ENCODE measurements at places on chromosomes 3 and 15.

GRCh38 chr3:116939091-116939490 is 229.5 kb downstream of the TUSC7 start:
- no peak for DNase-seq

GRCh38 chr3:63034101-63034500 is 158.9 kb upstream of the CADPS start:
- no peak for DNase-seq

GRCh38 chr15:35674873-35675781 is 129.2 kb upstream of the DPH6 start:
- no peak for DNase-seq

GRCh38 chr3:15116032-15116669 is 17.2 kb upstream of the RBSN start:
- DNase-seq, result no peak

GRCh38 chr3:111541391-111541790 is 606 bp upstream of the CD96 start:
- no peak for DNase-seq

GRCh38 chr3:43113671-43114070 is 7.8 kb upstream of the POMGNT2 start:
- no peak for DNase-seq

DNA sequence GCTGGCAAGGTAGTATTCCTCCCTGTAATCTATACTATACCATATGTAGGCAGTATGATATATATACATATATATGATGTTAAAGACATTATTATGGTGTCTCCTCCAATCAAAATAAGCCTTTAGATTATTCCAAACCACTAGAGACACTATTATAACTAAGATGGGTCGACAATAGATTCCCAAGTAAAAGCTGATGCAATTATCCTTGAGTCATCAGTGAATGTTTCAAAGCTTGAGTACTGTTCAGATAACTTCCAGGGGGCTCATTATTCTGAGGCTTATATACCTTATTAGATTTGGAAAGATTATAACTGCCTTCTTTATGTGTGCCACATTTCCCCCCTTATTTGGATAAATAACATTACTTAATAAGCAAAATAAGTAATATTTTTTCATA is 11.9 kb upstream of the C3orf38 start:
- no peak for DNase-seq

- no peak for DNase-seq
Observed at GRCh38 chr15:57554063-57554811, 37.5 kb upstream of the MYZAP start.

DNA sequence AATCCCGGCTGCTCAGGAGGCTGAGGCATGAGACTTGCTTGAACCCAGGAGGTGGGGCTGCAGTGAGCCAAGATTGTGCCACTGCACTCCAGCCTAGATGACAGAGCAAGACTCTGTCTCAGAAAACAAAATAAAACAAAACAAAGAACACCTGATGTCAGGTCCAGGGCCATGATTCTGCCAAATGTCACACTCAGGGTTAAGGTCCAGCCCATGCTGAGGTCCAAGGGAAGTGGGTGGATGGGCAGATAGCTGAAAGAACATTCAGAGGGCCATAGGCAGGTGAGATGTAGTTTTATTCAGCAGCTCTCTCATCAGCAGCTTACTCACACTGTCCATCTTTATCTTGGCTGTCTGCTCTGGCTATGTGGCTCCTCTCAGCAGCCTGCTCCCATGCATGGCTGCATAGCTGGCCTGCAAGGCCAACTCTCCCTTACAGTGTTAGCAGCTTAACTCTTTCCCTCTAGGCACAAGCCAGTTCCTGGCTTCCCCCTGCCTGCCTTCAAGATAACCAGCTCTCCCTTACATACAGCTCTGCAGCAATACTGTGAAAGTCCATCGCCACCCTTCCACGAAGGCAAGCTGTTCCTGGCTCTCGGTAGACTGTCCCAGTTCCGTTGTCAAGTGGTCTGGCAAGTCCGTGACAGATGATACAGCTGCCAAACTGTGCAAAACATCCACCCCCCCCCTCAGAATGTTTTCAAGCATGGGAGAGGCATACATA is 62.4 kb upstream of the SIAH2 start:
- DNase-seq, result no peak

DNA sequence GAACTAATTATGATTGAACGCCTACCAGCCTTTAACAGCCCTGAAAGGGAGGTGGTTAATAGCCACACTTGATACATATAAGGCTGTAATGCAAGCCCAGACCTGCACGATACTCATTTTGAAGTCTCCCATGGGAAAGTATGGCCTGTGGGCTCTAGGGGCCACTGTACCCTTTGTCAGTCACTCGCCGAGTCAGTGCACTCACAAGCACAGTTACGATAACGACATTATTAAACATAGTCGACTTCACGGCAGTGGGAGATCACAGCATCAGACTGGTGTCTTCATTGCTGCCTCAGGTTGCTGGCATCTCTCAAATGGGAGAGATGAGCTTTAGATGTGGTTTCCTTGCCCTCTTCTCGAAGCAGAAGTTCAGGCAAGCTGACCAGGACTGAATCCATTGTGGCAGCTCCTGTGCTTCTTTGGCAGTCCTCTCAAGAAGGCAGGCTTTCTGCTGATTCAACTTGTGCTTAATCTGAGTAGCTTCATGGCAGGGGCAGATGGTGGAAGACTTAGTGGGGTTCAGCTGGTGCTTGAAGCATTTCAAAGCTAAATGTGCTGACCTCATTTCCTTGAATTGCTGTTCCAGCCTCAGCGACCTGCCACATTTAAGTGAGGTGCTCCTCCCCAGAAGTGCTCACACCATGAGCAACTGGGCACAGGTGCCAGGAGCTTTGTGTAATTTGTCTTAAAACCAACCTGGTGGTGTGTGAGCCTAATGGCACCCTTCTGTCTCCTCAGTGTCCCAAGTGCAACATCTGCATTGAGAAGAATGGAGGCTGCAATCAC is 15.8 kb upstream of the P4HTM start:
- no peak for DNase-seq

DNA sequence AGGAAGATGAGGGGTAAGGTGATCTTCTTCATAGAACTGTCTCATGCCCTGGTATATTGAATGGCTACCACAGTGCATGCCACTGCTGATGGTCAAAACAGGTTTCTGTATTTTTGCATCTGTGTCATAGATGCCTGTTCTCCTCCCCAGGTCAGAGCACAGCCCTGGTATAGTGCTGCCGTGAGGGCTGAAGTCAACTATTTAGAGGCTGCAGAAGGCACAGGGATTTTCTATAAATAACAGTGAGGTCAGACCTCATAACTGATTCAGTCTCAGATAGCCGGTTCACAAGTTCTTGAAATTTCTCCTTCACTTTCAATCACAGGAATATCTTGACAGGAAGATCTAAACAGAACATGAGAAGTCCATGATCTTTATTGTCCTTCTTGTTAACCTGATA is 99.2 kb upstream of the NUDT16 start:
- DNase-seq, result no peak

- DNase-seq, result no peak
Observed at GRCh38 chr15:39034816-39035215, 470.2 kb upstream of the RASGRP1 start.

- no peak for DNase-seq
Observed at GRCh38 chr3:76685858-76686257, 354.0 kb upstream of the ROBO2 start.

GRCh38 chr3:123528130-123528529 is 56.7 kb downstream of the HACD2 start:
- no peak for DNase-seq

DNA sequence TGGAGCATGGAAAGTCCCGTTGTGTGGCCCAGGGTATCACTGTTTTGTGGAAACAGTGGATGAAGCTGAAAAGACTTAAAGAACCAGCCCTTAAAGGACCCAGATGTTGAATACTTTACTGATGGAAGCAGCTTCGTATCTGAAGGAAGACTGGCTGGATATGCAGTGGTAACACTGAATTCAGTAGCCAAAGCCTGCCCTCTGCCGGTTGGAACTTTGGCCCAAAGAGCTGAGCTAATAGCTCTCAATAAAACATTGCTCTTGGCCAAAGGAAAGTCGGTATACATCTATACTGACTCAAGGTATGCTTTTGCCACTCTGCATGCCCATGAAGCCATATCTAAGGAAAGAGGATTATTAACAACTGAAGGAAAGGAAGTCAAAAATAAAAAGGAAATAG is 885.4 kb downstream of the PDCD6IP start:
- DNase-seq, result no peak

DNA sequence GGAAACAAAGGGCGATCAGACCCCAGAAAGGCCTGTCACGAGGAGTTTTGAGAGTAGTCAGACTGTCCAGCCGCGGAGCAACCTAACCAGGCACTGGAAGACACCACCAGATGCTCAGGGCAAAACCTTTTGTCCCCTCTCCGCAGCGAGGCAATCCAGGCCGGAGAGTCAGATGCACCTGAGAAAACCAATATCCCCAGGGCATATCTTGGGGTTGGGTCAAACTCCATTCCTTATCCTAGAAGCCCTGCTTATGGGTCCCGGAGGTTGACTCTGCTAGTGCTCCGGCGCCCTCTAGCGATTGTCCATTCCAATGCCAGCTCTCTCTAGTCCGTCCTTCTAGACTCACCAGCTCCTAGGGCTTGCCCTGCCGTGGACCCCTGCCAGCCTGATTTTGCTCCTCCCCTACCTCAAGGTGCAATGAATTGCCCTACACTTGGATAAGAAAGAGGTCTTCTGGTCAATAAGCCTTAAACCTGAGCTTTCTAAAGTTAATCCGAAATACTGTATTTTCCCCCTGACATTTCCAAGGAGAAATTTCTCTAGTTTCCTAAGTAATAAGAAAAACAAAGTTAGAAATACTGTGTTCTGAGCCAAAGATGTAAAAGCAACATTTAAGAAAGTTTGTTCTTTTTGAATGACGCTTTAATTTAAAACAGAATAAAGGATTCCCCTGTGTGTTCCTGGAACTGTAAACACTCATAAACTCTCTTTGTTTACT is 5.5 kb downstream of the CPNE4 start:
- DNase-seq, result no peak

DNA sequence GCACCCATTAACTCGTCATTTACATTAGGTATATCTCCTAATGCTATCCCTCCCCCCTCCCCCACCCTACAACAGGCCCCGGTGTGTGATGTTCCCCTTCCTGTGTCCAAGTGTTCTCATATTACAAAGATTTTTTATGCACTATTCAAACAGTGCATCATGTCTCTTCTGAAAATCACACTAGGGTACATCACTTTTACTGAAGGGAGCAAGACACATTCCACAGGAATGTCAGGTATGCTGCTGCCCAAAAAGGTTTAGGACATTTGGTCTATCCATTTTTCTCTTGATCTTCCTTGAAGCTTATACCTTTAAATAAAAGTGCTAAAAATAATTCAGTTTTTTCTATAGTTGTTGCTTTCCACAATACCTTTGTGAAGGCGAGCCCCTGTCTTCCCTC is 9.2 kb upstream of the EPHA3 start:
- no peak for DNase-seq

DNA sequence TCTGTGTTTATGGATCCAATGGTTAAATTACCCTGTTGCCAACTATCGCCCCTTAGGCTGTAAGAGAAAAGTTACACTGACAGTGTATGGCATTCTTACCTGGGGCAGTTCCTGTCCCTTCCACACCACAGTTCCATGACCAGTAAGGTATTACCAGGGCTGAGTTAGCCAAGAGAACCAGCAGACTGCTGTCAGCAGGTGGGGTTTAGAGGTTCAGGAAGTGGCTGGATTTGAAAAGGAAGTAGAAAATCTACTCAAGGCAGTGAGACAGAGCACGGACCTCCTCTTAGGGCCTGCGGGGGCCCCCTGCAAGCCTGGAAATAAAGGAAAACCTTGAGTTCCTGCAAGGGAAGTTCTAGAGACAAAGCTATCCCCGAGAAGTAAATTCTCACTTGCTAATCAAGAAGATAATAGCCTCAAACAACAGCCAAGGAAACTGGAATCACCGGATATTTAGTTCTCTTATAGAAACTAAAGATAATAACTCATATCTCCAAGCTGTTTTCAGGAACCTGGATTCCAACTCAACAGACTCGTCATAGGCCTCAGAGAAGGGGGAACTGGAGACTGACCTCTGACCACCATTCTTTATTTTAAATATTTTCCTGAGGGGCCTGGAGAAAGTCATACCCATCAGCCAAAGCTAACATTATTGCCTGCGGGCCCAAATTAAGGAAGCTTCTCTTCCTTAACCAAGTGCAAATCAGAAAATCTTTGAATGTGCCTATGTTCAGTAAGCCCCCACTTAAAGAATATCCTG is 161.7 kb downstream of the ANXA2 start:
- no peak for DNase-seq

- no peak for DNase-seq
Observed at GRCh38 chr3:69294014-69294766, 91.7 kb downstream of the FRMD4B start.

- no peak for DNase-seq
Observed at GRCh38 chr3:59001675-59002074, 48.1 kb downstream of the CFAP20DC start.

GRCh38 chr3:9898467-9899241 is 4.0 kb upstream of the IL17RE start:
- no peak for DNase-seq

DNA sequence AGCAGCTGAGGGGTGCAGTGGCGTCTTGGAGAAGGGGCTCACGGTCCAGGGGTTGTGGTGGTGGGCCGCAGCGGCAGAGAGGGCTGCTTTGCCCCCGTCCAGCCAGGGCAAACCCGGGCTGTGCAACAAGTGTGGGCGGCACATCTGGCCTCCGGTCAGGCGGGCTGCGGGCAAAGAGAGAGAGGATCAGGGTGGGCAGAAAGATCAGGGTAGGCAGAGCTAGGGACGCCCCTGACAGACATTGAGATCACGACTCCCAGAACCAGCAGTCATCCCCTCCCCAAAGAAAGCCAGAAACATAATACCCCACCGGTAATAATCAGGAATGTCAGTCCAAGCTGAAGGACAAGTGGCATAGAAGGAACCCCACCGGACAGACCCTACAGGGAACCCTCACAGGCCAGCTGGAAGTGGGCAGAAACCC is 6.8 kb downstream of the GATA2 start:
- no peak for DNase-seq

GRCh38 chr3:187360596-187360995 is 7.6 kb upstream of the RTP4 start:
- DNase-seq, result no peak

DNA sequence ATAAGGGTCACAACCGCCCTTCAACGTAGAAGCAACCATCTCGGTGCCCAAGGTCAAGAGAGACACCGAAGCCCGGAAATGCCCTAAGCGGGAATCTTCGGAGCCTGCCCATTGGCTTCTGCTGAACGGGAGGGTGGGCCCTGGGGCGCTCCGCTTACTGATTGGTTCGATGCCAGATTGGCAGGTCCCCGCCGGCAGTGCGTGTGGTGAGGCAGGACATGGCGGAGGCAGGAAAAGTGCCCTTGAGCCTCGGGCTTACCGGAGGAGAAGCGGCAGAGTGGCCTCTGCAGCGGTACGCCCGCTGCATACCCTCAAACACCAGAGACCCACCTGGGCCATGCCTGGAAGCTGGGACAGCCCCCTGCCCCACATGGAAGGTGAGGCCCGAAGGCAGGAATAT is at the start of gene REC114:
Gene REC114 (plus strand): TSS at position 197 of the 400 bp plus-strand sequence. CDS start 22 bp downstream, at position 219.
- DNase-seq, result no peak

- no peak for DNase-seq
Observed at GRCh38 chr3:184954251-184954650, 142.3 kb downstream of the VPS8 start.

Data from stimulated activated CD8-positive, alpha-beta memory T cell treated with anti-CD3 and anti-CD28 coated beads, Interleukin-4, amount 100 ng/mL, for 4 hours (primary cell).